Breast epithelium (tissue), 4 donors: ENCODE measurements at places on chromosomes 2 and 18. TPM values are rescaled to one million over a fixed set of nuclear protein-coding genes. Genes with fewer than 3 reads are reported as not detected.
A peak's percentile ranks its signal among the peaks of the same experiment; 100 is the strongest.

DNA sequence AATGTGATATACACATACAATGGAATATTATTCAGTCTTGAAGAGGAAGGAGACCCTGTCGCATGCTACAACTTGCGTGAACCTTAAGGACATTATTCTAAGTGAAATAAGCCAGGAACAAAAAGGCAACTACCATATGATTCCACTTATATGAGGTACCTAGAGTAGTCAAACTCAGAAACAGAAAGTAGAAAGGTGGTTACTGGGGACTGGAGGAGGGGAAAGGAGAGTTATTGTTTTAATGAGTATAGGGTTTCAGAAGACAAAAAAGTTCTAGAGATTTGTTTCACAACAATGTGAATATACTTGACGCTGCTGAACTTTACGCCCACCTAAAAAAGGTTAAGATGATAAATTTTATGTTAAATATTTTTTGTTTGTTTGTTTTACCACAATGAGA is 47.0 kb downstream of the CXCR4 start:
- DNase-seq = no peak
- no peak overlapping the region for H3K27ac ChIP-seq
- H3K36me3 ChIP-seq = no peaks in the 10 kb centered on the region
- no peak overlapping the region for H3K4me3 ChIP-seq

- no peaks in the 10 kb centered on the region for H3K36me3 ChIP-seq
- DNase-seq = no peak
- no peaks in the 10 kb centered on the region for H3K4me1 ChIP-seq
Measured at GRCh38 chr2:173435574-173435973, 80.9 kb downstream of the CDCA7 start.

DNA sequence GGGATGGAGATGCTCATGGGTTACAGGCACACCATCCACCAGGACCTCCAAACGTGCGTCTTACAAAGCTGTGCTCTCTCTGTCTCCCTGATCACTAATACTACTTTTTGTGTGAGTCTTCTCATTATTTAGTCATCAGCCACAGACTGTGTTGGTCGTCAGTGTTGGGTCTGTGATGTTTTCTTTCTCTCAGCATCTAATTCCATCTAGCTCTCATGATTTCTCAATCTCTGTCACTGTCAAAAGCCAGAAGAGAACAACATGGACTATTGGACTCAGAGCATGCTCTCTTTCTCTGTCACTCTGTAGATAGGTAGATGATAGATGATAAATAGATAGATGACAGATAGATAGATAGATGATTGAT is 6.0 kb upstream of the ARL4C start:
- no peaks in the 10 kb centered on the region for H3K4me1 ChIP-seq
- H3K4me3 ChIP-seq = no peak overlapping the region
- H3K27me3 ChIP-seq = no peaks in the 10 kb centered on the region
- DNase-seq = no peak

DNA sequence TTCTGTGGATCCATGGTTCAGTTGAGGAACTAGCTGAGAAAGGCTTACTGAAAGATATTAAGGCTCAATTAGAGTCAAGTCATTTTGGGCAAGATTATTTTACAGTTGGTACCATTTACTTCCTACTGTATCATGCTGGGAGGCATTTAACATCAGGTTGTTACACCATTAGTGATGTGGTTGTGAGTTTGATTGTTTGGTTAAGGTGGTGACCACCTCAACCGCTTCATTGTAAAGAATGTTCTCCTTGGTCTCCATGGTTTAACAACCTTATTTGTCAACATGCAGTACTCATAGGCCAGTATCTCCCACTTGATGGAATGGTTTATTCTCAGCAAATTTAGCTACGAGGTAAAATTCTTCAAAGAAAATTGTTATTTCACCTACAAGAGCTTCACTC is 34.1 kb downstream of the HRH4 start:
- no peak overlapping the region for H3K27ac ChIP-seq
- H3K4me3 ChIP-seq = no peak overlapping the region
- no peaks in the 10 kb centered on the region for H3K36me3 ChIP-seq
- H3K4me1 ChIP-seq = no peaks in the 10 kb centered on the region

GRCh38 chr2:96869281-96869821 is 529 bp downstream of the SEMA4C start:
- peak overlapping the region; percentile 94 for H3K27ac ChIP-seq
- H3K36me3 ChIP-seq = no peaks in the 10 kb centered on the region
- peak overlapping the region; percentile 92 for H3K4me3 ChIP-seq
- H3K4me1 ChIP-seq = peaks cover 21% of the 10 kb centered on the region

DNA sequence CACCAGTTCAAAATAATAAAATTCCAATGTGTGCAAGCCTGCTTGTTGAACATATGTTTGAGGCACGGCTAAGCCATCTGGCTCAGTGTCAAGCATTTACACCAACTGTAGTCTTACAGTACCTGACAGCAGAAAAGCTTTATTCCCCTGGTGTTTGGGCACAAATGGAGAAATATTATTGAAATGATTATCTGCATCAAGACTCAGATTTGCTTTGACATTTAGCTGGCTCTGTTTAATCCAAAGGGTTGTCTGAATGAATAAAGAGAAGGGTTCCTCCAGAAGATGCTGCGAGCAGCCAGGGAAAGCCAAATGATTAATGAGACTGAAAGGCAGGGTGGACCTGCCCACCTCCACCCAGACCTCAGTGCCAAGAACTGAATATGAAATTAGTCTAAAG is 393.2 kb upstream of the GALNT5 start:
- H3K4me1 ChIP-seq = no peaks in the 10 kb centered on the region
- H3K27me3 ChIP-seq = no peaks in the 10 kb centered on the region
- no peaks in the 10 kb centered on the region for H3K36me3 ChIP-seq

Gene CERKL
- not detected for total RNA-seq

Gene TPO
- total RNA-seq = 5.1 TPM

DNA sequence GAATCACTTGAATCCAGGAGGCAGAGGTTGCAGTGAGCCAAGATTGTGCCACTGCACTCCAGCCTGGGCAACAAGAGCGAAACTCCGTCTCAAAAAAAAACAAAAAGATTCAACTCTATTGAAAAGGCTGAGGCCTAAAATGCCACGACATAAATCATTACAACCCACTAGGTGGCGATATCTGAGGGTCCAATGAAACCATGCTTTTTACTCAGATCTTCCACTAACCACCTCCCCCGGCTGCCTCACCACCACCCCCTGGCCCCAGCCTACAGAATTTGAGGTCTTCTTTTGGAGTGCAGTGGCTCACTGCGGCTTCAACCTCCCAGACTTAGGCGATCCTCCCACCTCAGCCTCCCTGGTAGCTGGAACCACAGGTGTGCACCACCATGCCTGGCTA is 57.5 kb downstream of the AP1S3 start:
- no peaks in the 10 kb centered on the region for H3K36me3 ChIP-seq
- no peak for DNase-seq
- H3K27ac ChIP-seq = no peak overlapping the region
- H3K4me1 ChIP-seq = no peaks in the 10 kb centered on the region
- no peaks in the 10 kb centered on the region for H3K27me3 ChIP-seq
- no peak overlapping the region for H3K4me3 ChIP-seq

- H3K27me3 ChIP-seq = no peaks in the 10 kb centered on the region
- no peaks in the 10 kb centered on the region for H3K4me1 ChIP-seq
- H3K36me3 ChIP-seq = no peaks in the 10 kb centered on the region
- no peak overlapping the region for H3K4me3 ChIP-seq
- no peak overlapping the region for H3K27ac ChIP-seq
- no peak for DNase-seq
Measured at GRCh38 chr2:134086594-134087219, 167.2 kb upstream of the MGAT5 start.

DNA sequence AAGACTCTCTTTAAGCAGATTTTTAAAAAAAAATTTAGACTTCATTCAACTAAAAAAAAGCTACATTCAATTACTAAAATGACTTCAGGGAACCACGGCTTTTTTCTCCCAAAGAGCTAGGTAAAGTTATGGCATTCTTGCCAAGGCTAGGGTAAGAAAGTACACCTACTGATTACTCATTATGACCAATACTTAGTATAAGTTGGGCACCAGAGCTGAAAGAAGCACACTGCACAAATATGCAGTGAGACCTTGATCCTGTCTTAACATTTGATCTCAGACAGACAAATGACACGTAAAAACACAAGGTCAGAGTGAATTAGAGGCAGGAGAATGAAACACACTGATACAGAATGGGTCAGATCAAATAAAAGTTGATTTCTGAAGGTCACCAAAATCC is 88.7 kb downstream of the THADA start:
- H3K4me1 ChIP-seq = no peaks in the 10 kb centered on the region
- DNase-seq = no peak
- no peak overlapping the region for H3K27ac ChIP-seq
- no peak overlapping the region for H3K4me3 ChIP-seq
- no peaks in the 10 kb centered on the region for H3K27me3 ChIP-seq

DNA sequence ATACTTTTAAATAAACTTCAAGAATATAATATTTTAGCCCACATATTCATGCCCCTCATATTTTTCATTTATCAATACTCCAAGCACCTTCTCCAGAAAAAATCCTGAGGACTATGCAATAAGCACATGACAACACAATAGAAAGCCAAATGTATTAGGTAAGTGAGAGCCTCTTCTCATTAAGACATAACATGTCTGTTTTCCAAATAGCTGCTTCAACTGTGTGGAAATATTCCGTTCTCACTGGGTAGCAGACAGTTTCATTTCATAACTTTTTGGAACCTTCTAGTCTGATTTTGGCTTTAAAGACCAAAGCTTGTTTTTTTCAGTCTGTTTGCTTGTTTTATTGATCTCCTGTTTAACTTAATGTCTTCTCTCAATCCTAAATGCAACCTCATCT is 137.8 kb downstream of the PIK3C3 start:
- H3K27me3 ChIP-seq = no peaks in the 10 kb centered on the region
- H3K4me3 ChIP-seq = no peak overlapping the region
- H3K4me1 ChIP-seq = no peaks in the 10 kb centered on the region
